Epithelial cell of alveolus of lung (primary cell): ENCODE measurements at places on chromosomes 4 and X. TPM values are rescaled to one million over a fixed set of nuclear protein-coding genes. Genes with fewer than 3 reads are reported as not detected.

The GPRIN3 gene
- total RNA-seq, result 0.65 and 1.7 TPM in 2 replicates

The EOLA2 gene
- total RNA-seq, result 20.1 and 34.6 TPM in 2 replicates

The SLC9B1 gene
- 4.7 TPM in 1 of 2 replicates, not detected in the other for total RNA-seq

The ADH1A gene
- not detected in 2 replicates for total RNA-seq

The SUPT20HL2 gene
- not detected in 2 replicates for total RNA-seq

The CAPN6 gene
- total RNA-seq, result 0.13 TPM in 1 of 2 replicates, not detected in the other

The LRRC66 gene
- 0.13 and 0.80 TPM in 2 replicates for total RNA-seq

The H2BW2 gene
- total RNA-seq, result not detected in 2 replicates

The ITGB1BP2 gene
- 0.13 and 0.80 TPM in 2 replicates for total RNA-seq

The PLXNB3 gene
- total RNA-seq, result 1.4 and 4.2 TPM in 2 replicates

The EXOC1 gene
- 22.7 and 22.9 TPM in 2 replicates for total RNA-seq

The TMEM150C gene
- total RNA-seq, result 0.78 and 5.0 TPM in 2 replicates

The PRICKLE3 gene
- total RNA-seq, result 9.4 and 20.1 TPM in 2 replicates

The RAB9B gene
- total RNA-seq, result 0.13 TPM in 1 of 2 replicates, not detected in the other

The CCKAR gene
- total RNA-seq, result not detected in 2 replicates

The GABRG1 gene
- total RNA-seq, result not detected in 2 replicates

The WNK3 gene
- 0.64 and 1.3 TPM in 2 replicates for total RNA-seq

The AKAP17A gene
- 18.2 and 33.0 TPM in 2 replicates for total RNA-seq

The GSX2 gene
- not detected in 2 replicates for total RNA-seq

The GAGE13 gene
- total RNA-seq, result not detected in 2 replicates

The DUSP21 gene
- not detected in 2 replicates for total RNA-seq

The NDUFA1 gene
- total RNA-seq, result 44.7 and 58.9 TPM in 2 replicates

The SLC26A1 gene
- total RNA-seq, result not detected in 2 replicates

The NEUROG2 gene
- not detected in 2 replicates for total RNA-seq

The BMPR1B gene
- total RNA-seq, result 1.0 and 3.4 TPM in 2 replicates

The VCX gene
- not detected in 2 replicates for total RNA-seq

The IL21 gene
- total RNA-seq, result not detected in 2 replicates

The PAGE2 gene
- total RNA-seq, result not detected in 2 replicates

The TMEM156 gene
- 3.8 and 30.8 TPM in 2 replicates for total RNA-seq

The BTK gene
- total RNA-seq, result not detected in 2 replicates

The GJB1 gene
- not detected in 2 replicates for total RNA-seq

The NUDT10 gene
- total RNA-seq, result 3.3 and 5.8 TPM in 2 replicates

The NHSL2 gene
- total RNA-seq, result 0.32 and 0.78 TPM in 2 replicates

The NALF2 gene
- total RNA-seq, result under 0.01 TPM in 1 of 2 replicates, not detected in the other

The ATOH1 gene
- not detected in 2 replicates for total RNA-seq

The ESX1 gene
- 0.13 TPM in 1 of 2 replicates, not detected in the other for total RNA-seq

The PCYT1B gene
- 1.1 and 2.7 TPM in 2 replicates for total RNA-seq

The RBM46 gene
- 0.08 and 0.39 TPM in 2 replicates for total RNA-seq

The CCDC158 gene
- total RNA-seq, result 0.13 TPM in 1 of 2 replicates, not detected in the other

The FAM236A gene
- not detected in 2 replicates for total RNA-seq

The RBM3 gene
- total RNA-seq, result 198 and 260 TPM in 2 replicates

The CCNB3 gene
- total RNA-seq, result 0.13 and 0.24 TPM in 2 replicates

The EIF2S3 gene
- total RNA-seq, result 163 and 201 TPM in 2 replicates

The SPINK2 gene
- total RNA-seq, result not detected in 2 replicates

The SSX3 gene
- not detected in 2 replicates for total RNA-seq

The PPP1R2C gene
- total RNA-seq, result not detected in 2 replicates

The FAT1 gene
- total RNA-seq, result 190 and 219 TPM in 2 replicates

The P2RY4 gene
- 0.13 TPM in 1 of 2 replicates, not detected in the other for total RNA-seq

The NDP gene
- 0.24 and 0.52 TPM in 2 replicates for total RNA-seq

The PHEX gene
- total RNA-seq, result under 0.01 and 0.56 TPM in 2 replicates

The PGAM4 gene
- not detected in 2 replicates for total RNA-seq

The PIR gene
- total RNA-seq, result 8.9 and 15.4 TPM in 2 replicates
